ENCODE measurements at places on chromosomes 2 and 18.
A peak's percentile ranks its signal among the peaks of the same experiment; 100 is the strongest.

- no peak for DNase-seq
Measured at GRCh38 chr18:68409576-68409975, 305.3 kb downstream of the TMX3 start.

- no peak for DNase-seq
Measured at GRCh38 chr2:60553495-60554073, at the start of gene BCL11A. Gene BCL11A, minus strand, starts transcription at chr2:60553654. Its CDS starts 384 bp downstream, at chr2:60553270.

GRCh38 chr2:231348704-231349373 is 46.7 kb upstream of the B3GNT7 start:
- DNase-seq: no peak

DNA sequence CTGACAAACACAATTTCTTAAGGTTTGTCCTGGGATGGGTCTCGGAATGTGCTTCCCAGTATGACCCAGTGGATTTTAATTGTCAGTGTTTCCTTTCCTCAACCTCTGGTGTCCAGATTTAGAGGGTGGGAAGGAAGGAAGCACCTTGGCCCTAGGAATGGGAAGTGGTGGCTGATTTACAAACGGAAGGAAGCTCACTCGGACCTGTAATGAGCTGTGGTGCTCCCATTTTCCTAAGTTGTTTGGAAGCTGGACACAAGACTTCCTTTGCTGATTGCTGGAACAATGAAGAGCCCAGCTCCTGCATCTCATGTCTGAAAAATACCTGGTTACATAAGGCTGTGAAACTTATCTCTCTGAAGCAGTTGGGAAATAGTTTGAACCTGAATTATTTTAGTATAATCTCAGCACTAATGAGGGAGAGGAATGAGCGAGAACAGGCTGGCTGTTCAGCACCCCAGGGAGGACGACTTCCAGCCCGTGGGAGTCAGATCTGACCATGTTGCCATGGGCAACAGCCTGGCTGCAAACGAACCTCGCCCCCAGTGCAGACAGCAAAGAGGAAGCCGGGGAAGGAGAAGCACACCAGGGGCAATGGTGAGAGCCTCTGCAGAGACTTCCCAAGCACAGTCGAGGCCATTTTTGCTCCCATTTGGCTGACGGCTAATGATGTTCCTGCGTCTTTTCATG is 74.4 kb upstream of the ASB18 start:
- DNase-seq: no peak

DNA sequence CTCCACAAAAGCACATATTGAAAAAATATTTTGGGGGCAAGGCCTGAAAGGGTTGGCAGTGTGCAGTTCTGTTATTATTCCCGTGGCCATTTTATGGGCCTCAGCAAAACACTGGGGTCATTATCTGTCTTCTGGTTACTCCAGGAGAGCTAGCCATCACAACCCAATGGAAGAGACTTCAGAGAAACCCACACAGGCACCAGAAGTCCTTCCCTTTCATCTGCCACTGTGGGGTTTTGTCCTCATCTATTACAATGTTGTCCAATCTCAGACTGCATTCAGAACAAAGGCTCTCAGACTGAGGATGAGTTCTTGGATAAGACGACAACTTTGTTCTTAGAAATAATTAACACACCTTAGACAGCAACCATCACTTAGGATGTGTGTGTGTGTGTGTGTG is 98.4 kb downstream of the PIEZO2 start:
- DNase-seq: no peak

DNA sequence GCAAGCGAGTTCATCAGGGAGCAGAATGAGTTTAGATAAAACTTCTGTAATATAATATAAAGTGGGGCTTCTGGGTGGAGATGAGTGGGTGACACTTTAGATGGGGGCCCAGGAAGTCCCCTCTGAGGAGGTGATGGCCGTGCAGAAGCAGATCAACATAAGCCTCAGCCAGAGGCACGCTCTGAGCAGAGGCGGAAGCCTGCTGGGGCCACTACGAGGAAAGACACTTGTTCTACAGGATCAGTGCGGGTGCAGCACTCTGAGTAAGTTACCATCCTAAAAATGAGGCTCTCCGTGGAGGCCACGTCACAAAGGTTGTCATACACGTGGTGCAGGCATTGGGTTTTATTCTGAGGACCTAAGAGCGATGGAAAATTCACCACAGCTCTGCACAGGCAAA is 22.3 kb downstream of the TMEM18 start:
- DNase-seq: no peak

GRCh38 chr18:79405019-79405780 is 9.5 kb downstream of the NFATC1 start:
- peak; percentile 35 for DNase-seq

GRCh38 chr2:214856137-214856536 is 46.7 kb upstream of the BARD1 start:
- DNase-seq: no peak

- no peak for DNase-seq
Measured at GRCh38 chr2:209146682-209147320, 277.0 kb upstream of the MAP2 start.

Measured in T-helper 17 cell (primary cell).